ENCODE measurements at places on chromosomes 6 and 20.

GRCh38 chr20:54134445-54135220 is 39.2 kb downstream of the CYP24A1 start:
- no peak for DNase-seq

DNA sequence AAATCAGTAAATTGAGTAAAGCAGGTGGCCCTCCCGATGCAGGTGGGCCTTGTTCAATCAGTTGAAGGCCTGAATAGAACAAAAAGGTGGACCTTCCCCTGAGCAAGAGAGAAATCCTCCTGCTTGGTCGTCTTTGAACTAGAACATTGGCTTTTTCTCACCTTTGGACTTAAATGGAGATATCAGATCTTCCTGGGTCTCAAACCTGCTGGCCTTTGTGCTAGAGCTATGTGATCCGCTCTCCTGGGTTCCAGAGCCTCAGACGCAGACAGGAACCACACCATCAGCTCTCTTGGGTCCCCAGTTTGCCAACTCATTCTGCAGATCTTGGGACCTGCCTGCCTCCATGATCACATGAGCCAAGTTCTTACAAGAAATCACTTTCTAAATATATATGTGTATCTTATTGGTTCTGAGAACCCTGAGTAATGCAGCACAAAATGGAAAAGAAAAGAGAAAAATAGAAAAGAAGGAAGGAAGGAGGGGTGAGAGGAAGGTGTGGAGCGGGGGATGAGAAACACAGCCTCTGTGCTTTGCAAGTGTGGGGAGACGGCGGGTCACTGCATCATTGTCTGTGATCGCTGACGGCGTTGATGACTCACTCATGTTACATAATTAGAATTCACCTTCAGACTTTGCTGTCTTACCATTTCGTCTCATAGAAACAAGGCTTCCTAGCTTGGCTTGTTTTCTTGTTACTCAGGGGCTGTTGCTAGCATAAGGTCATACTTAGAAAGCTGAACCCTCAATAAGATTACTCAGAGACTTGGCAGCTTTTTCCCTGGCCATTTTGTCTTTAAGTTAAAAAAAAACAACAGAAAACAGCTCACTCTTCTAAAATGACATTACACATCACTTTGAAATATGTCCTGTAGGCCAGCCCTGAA is 85.7 kb upstream of the NEDD9 start:
- DNase-seq = peak; percentile 89

- no peak for DNase-seq
Measured at GRCh38 chr20:47380481-47380880, 24.0 kb upstream of the ZMYND8 start.

DNA sequence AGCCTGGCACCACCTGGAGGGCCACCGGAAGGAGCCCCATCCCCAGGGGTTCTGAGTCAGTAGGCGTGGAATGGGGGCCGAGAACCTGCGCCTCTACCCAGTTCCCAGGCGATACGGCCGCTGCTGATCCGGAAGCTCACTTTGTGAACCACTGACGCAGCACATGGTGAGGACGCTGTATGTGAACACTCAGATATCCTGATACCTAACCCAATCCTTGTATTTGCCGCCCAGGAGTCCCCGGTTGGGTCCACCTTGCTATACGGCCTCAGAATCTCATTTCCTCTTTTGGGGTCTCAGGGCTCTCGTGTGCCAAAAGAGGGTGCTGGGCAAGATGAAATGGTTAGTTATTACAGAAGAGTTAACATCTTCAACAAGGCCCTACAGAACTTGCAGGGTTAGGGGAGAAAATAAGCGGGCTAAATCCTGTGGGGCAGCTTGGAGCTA is 604 bp upstream of the RAB5IF start:
- no peak for DNase-seq

GRCh38 chr6:36318690-36319435 is 17.8 kb downstream of the BNIP5 start:
- no peak for DNase-seq

DNA sequence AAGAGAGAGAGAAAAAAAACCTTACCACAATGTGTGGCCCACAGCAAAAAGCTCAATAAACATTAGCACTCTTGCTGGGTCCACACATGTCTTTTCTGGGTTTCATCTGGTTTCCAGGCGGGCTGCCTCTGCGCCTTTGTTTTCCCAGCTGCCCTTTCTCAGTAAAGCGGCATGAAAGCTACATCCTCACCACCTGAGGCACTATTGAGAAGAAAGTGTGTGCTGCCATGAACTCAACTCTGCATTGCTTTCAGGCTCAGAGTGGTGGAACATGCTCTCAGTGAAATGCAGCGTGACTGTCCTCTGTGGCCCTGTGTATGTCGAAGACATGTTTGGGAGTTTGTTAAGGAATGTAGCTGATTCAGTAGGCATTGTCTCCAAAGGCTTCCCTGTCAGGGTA is 102.3 kb downstream of the LYRM2 start:
- DNase-seq = no peak

DNA sequence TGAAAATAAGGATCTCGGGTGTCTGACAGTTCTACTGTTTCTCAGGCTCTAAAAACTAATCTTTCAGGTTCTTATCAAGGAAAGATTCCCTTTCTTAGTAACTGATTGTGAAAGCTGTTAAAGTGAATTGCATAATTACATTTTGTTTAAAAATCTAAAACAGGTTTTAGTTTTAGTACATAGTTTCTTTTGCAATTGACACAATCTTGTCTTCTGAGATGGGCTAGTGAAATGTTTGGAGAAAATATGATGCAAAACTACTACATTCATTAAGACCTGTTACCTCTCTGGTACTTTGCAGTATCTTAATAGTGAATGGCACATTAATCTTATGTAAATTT is 298.4 kb downstream of the UTRN start:
- no peak for DNase-seq

GRCh38 chr20:33569802-33570391 is 80.0 kb downstream of the CBFA2T2 start:
- no peak for DNase-seq

DNA sequence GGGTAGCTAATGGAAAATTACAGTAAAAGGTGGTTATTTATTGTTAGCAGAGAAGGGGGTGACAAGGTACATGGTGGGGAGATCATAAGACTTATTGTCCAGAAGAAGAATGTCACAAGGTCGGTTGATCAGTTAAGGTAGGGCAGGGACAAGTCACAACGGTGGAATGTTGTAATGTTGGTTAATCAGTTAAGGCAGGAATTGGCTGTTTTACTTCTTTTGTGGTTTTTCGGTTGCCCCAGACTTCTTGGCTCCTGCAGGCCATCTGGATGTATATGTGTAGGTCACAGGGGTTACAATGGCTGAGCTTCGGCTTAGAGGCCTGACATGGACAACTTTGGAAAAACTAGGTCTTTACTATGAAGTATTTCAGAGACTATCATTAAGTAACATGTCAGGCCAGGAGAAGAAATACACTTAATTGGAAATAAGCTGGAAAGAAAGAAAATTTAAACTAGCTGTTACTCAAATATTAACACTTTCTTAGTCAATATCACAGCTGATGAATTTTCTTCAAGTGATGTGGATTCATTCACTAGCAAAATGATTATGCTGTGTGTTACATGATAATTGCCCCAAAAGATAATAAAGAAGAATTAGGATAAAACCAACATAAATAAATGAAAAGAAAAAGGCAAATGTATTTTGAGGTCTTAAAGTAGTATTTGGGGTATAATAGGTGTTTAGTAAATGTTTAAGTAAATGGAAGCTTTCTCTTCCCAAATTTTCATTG is 4.4 kb downstream of the AIG1 start:
- no peak for DNase-seq

DNA sequence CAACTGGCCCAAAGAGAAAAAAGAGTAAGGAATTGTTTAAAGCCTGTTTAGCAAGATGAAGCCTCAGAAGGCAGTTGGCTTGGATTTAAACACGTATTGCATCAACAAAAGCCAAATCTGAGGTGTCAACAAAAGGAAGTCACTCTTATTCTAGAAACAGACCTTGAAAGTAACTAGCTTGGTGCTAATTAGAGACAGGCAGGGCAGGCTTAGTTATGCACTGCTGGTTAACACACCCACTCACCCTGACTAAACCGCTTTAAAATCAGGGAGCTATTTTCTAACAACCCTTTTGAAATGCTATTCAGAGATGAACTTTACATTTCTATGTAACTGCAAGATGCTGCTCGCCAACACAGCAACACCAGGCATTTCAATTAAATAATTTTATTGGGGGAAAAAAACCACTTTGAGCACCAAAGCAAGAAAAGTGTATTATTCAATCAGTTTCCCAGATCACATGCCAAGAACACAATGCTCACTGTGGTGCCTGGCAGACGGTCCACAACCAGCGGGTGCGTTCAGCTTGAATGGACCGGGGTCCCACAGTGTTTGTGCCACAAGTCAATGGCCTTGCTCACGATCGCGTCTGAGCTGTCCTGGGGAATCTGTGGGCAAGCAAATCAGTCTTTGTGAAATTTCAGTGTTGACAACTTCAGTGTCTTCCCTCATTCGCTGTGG is 23.6 kb downstream of the TBC1D7 start:
- no peak for DNase-seq

GRCh38 chr6:150894935-150895552 is 29.5 kb downstream of the MTHFD1L start:
- no peak for DNase-seq

GRCh38 chr20:11654766-11655165 is 262.9 kb upstream of the BTBD3 start:
- DNase-seq = no peak

DNA sequence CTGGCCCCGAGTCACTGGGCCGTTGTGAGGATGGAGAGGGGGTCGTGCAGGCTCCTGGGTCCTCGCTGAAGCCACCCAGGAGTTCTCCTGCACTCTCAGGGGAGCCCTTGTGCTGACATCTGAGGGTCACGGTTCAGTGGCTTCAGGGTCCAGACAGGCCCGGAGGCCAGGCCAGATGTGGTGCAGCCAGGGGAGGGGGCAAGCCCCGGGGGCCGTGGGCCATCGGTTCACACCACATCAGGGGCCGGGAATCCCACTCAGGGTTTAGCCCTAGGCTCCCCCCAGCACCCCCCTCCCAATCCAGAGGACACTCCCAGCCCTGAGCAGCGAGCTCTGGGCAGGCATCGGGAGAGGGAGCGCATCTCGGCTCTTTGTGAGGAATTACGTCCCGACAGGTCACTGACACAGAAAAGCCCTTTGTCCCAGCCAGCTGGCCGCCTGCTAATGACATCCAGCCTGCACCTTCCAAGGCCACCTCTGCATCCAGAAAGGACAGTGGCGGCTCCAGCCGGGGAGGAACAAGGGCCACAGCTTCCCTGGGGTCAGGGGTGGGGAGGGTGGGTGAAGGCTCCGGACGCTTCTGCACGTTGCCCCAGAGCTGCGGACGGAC is 6.4 kb upstream of the CHRNA4 start:
- DNase-seq = no peak

GRCh38 chr20:56004611-56005388 is 519 bp downstream of the CBLN4 start:
- DNase-seq = no peak
